ENCODE measurements at places on chromosomes 5 and 9. TPM values are rescaled to one million over a fixed set of nuclear protein-coding genes. Genes with fewer than 3 reads are reported as not detected.

Gene ENG
- total RNA-seq = 8.7 TPM

DNA sequence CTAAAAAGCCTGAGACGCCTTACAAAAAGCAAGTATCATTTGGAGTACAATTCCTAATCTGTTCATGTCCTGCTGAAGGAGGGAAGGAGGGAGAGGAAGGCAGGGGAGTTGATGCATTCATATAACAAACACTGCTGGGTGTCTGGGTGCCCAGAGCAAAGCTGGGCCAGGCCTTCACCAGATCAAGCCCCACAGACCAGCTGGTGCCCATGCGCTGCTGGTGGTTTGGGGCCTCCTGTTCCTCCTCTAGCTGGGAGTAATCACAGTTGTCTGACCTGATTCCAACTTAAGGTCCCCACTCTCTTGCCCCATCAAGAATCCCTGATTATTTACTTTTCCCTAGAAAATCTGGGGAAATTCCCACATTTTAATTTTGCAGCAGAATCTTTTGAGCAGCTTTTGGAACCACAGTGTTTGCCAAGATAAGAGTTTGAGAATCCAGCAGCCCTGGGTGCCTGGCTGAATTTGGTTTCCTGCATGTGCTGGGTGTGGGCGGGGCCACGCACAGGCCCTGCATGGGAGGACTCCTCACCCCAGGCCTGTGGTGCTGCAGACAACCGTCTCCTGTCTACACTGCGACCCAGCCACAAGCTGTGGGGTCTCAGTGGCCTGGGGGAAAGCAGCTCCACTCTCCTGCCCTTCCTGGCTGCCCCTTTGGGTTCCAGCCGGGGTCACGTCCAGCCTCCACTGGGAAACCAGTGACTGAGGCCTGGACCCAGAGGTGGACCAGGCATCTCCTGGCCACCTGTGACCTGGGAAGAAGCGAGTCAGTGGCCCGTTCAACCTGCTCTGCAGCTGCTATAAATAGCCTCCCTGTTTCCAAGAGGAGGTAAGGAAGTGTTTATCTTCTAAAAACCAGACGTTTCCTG, 47.5 kb downstream of the NEURL1B start:
- DNase-seq = no peak

DNA sequence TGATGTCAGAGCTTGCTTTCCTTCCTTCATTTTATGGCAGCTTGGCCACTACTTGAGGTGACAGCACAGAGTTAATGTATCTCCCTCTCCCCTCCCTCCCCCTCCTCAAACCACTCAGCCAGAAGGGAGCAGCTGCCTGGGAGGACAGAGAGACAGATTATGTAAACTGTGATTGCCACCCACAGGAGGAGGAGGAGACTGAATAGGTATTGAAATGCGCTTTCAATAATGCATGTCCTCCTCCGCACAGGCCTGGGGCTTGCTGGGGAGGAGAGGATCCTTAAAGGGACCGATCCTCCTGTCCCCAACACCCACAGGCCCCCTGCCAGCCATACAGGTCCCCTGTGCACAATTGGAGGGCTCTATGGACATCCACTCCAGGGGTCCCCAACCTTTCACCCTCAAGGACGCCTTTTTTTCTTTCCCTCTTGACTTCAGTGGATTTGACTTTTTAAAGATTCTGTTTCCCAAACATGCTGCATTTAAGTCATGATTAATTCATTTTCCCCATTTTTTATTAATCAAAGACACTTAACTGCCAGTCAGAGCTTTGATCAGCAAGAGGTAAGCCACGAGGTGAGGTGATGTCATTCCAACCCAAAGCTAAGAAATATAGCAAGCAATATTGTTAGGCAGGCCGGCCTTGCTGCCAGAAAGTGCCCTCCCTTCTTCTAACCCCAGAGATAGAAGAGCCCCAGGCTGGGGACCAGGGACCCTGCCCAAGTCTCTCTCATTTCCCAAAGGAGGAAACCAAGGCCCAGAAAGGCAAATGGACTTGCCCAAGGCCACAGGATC, 47.5 kb upstream of the CPLX2 start:
- DNase-seq = peak; percentile 24

Gene TRIM7
- 28.0 TPM for total RNA-seq

DNA sequence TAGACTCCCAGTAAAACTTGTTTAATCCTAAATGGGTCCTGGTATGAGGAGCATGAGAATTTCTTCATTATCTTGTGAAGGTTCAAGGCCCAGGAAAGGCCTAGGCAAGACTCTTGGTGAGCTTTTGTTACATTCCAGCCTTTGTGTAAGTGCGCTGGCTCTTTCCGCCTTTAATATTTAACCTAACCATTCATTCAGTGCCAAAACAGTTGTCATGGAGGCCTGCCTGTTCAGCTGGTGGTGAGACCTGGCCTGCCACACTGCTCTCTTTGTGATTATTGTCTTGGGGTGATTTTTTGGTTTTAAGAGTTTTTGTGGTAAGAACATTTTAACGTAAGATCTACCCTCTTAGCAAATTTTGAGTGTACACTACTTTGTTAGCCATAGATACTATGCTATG, 127.5 kb upstream of the WWC1 start:
- no peak for DNase-seq

GRCh38 chr9:33676746-33677505, 118.4 kb upstream of the PRSS3 start:
- peak; percentile 4 for DNase-seq

- DNase-seq = no peak
Measured at GRCh38 chr9:115469841-115470240, 351.9 kb upstream of the TNC start.

DNA sequence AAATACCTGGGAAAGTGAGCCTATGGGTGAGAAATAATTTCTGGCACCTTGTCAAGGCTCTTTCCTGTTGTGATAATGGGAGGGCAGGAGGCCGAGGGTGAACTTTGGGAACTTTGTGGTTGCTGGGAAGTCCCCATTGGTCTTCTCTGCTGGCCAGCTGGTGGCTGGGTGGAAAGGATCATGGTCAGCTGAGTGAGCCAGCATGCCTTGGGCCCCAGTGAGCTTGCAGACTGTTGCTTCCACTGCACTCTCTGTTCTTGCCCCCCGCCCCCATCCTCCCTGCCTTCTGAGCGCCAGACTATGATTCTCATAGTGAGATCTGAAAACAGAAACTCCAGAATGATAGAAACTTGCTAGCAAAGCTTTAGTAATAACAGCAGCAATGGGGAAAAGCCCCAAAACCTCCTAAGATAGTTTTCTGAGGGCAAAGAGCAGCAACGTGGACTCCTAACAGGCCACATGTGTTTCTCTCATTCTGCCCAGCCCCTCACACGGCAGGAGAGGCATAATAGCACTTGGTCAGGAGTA, 139.2 kb upstream of the SMARCA2 start:
- no peak for DNase-seq

Gene IL11RA
- total RNA-seq = 34.4 TPM

DNA sequence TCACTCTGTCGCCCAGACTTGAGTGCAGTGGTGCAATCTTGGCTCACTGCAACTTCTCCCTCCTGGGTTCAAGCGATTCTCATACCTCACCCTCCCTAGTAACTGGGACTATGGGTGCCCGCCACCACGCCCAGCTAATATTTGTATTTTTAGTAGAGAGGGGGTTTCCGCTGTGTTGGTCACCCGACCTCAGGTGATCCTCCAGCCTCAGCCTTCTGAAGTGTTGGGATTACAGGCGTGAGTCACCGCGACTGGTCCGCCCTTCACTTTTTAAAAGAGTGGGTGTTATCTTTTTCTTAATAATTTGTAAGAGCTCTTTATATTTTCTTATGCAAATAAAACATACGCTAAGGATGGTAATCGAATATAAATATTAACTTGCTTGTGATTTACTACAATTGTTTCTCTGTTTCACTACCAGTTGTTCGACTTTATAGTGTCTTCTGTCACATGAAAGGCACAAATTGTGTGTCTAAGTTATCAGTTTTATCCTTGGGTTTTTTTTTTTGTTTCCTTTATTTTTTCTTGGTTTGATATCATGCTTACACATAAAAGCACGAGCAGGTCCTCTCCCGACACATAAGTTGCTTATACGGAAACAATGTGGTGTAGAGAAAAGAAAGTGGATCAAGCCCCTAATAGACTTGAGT, 1.9 kb upstream of the GPBP1 start:
- no peak for DNase-seq
